ENCODE measurements at places on chromosomes 5 and 9.
A peak's percentile ranks its signal among the peaks of the same experiment; 100 is the strongest.

DNA sequence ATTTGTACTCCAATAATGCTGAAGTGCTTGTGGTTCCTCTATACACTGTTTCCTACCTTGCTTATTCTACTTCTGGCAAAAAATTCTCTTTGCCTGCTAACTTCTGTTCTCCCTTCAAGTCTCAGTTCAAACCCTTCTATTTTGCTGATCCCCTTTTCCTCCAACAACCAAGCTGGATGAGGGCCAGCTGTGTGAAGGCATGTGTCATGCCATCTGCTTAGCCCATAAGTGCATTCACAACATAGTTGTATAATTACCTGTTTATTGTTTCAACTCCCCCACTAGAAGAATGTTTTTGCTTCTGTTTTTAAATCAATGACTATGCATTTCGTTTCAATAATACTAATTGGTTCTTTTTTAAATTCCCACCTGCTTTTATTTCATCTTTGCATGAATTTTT lies 1951.4 kb upstream of the WWC1 start:
- DNase-seq, result no peak

GRCh38 chr5:167736992-167737391 lies 554.5 kb upstream of the WWC1 start:
- no peak for DNase-seq

GRCh38 chr9:11328326-11328725 lies 715.5 kb upstream of the PTPRD start:
- DNase-seq, result no peak

DNA sequence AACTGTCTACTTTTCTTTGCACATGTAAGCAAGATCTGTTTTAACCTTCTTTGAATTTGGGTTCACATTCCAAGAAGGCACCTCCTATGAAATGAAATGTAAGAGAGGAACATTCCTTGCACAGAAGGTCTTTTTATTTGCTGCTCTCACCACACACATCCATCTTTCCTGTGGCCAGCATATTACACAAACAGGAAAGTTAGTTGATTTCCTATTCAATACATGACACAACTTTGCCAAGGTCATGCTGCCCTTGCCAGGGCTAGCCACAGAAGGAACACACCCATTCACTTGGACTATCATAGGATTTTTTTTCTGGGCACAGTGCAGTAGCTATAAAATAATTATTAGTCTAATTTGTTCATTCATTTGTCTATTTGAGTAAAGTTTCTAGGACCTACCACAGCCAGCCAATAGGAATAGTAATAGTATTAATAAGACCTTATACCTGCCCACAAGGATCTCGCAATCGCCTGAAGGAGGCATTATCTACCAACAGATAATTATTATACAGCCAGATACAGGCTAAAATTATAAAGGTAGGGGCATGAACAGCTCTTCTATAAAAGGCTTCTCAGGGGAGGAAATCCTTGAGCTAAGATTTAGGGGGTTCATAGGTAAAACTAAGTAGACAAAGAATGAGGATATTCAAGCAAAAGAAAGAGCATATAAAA lies 78.1 kb upstream of the NREP start:
- no peak for DNase-seq

GRCh38 chr5:131475541-131475941 lies 159.5 kb downstream of the RAPGEF6 start:
- no peak for DNase-seq

DNA sequence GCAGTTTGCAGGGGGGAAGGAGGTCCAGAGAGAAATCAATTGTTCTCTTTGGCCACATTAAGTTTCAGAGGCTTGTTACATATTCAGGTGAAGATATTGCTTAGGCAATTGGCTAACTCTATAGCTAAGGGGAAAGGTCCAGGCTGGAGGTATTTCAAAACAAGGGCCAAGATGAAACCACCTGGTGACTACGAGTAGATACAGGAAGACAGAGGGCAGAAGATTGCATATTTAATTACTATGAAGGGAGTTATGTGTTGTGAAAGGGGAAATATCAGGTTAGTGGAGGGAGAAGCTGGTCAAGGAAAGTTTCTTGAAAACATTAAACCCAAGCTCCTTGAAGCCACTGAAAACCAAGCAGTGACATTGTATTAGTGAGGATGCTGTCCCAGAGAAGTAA lies 1.9 kb upstream of the RAD23B start:
- no peak for DNase-seq

GRCh38 chr5:40030661-40031060 lies 605.9 kb upstream of the DAB2 start:
- DNase-seq, result no peak

GRCh38 chr9:134263596-134263995 lies 62.7 kb upstream of the RXRA start:
- DNase-seq, result peak; percentile 75

DNA sequence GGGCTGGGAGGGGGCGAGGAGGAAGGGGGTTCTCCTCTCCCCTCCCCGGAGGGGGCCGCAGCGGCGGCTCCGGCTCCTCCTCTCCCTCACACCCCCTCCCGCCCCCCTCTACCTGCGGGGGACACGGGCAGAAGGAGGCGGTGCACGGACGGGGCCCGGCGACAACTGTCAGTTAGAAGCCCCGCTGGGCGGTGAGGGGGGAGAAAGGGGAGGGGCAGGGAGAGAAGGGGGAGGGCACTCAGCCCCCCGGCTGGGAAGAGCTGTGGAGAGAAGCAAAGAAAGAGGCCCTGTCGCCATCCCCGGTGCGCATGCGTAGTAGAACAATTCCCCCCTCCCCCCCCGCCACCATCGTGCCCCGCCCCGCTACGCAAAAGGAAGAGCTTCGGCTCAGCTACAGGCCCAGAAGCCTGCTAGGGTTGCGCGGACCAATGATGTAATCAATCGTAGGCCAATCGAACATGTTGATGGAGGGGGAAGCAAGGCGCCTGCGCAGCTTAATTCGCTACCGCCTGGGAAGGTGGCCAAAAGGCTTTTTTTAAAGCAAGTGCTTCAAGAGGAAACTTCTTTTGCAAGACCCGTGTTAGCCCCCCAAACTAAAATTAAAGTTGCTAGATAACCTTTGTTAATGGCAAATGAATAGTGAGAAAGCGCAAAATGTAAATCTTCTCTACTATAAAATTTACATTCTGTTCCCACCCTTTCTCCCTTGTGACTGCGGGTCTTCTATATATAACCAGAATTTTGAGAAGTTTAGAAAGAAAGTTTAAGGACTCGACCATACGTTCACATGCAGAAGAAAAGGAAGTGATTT lies 7.0 kb downstream of the RANBP6 start:
- DNase-seq, result peak; percentile 100

- peak; percentile 58 for DNase-seq
Measured at GRCh38 chr9:99823681-99824377, 2.1 kb downstream of the NR4A3 start.

GRCh38 chr5:38187532-38187931 lies 70.8 kb upstream of the EGFLAM start:
- DNase-seq, result no peak

- DNase-seq, result no peak
Measured at GRCh38 chr5:12246036-12246435, 341.8 kb upstream of the CTNND2 start.

DNA sequence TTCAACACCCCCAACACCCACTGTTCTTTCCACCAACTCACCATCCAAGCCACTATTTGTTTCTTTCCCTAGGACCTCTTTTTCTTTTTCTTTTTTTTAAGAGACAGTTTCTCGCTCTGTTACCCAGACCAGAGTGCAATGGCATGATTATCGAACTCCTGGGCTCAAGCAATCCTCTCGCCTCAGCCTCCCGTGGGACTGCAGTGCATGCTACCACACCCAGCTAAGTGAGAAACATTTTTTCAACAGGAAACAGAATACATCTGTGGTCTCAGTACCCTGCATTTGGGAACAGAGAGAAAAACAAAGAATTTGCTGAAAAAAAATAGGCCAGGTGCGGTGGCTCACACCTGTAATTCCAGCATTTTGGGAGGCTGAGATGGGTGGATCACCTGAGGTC lies 24.6 kb downstream of the B4GALT1 start:
- no peak for DNase-seq

- no peak for DNase-seq
Measured at GRCh38 chr5:139924294-139925215, 118.5 kb downstream of the NRG2 start.

DNA sequence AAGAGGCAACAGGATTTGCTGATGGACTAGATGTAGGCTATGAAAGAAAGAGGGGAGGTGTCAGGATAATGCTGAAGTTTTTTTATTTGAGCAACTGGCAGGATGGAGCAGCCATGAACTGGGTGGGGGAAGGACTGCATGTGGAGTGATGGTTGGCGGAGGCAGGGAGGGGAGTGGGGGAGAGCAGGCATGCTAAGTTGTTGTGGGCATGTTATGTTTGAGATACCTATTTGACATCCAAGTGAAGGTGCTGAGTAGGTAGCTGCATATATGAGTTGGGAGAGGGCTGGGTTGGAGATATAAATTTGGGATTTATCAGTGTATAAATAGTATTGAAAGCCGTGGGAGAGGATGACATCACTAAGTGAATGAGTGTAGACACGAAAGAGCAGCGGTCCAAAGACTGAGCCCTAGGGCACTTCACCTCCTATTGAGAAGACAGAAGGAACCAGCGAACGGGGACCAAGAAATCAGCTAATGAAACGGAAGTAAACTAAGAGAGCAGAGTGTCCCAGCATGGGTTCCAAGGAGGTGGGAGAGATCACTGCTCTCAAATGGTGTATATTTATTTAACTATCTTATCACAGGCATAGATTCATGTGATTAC lies 7.4 kb downstream of the BSPRY start:
- no peak for DNase-seq

DNA sequence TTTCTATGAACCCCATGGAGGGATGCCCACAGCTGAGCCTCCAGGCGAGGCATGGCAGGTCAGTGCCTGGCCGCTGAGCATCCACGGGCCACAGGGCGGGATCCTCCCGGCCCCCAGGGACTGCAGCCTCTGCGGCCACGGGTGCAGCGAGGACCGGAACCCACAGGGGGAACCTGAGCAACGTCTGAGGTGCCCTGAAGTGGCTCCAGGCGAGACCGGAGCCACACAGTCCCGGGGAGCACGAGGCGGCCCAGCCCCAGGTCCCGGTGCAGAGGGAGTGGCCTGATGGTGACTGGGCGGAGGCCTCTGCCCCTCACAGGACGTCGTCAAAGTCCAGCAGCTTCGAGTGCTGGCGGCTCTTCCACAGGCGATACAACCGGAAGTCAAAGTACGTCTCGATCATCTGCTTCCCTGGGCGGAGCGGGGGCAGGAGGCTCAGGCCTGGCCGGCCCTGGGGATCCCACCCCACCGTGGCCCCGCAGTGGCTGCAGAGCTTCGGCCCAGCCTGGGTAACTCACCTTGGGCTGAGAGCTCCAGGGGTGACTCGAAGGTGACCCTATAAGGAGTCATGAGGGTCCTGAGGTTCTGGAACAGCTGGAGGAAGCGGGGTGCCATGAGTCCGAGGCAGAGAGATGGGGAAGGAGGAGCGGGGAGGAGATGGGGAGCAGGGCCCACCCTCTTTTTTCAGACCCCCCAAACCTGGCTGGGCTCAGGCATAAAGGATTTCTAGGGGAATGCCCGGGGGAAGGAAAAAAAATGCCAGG lies 8.1 kb upstream of the ENTPD8 start:
- peak; percentile 26 for DNase-seq

DNA sequence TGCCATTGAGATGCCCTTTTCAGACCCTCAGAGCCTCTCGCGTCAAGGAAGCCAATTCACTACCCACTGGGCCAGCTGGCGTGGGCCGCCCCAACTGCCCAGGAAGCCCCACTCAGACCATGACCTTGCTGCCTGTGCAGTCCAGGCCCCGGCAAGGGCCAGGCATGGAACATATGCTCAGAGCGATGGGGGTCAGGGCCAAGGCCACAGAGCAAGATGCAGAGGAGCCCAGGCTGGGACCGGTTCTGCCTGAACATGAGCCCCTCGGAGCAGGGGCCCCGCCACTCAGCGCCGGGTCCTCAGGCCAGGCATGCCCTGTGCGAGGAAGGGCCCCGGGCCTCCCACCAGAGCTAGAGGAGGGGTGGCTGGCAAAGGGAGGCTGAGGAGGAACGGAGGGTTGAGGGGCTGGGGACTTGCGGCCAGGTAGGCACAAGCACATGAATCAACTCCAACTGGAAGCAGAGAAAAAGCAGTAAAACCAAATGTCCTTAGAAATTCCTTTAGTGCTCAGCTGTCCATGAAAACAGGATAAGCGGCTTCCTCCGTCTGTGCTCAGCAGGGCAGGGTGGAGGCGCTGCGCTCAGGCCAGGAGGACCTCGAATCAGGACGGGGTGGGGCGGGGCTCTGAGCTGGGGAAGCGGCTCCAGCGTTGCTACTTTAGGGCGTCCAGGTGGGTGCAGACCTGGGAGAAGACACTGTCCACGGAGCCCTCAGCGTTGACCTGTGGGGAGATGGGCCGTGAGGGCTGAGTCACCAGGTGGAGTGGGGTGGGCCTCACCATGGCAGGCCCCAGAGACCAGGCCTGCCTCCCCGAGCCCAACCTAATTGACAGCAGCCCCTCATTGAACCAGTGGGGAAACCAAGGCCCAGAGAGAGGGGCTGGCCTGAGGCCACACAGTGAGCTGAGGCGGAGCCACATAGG lies 9.9 kb downstream of the AK1 start:
- peak; percentile 33 for DNase-seq

GRCh38 chr5:5304361-5305020 lies 118.0 kb upstream of the ICE1 start:
- no peak for DNase-seq

DNA sequence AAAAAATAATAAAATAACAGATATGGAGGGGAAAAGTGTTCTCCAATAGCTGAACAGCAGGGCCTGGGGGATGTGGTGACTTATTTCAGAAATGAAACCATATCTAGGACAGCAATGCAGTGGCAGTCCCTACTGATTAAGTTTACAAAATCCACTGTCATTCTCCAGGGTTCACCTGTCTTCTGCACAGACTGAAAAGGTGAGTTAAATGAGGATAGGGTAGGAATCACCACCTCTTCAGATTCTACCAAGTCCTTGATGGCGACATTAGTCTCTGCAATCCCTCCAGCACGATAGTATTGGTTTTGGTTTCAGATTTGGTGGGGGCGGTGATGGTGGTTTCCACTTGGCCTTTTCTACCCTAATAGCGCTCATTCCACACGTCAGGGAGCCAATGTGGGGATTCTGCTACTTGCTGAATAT lies 32.3 kb upstream of the NPM1 start:
- no peak for DNase-seq

- DNase-seq, result peak; percentile 31
Measured at GRCh38 chr9:129498451-129499384, 122.2 kb downstream of the C9orf50 start.

- DNase-seq, result no peak
Measured at GRCh38 chr5:124126504-124127217, 614.7 kb downstream of the CSNK1G3 start.

DNA sequence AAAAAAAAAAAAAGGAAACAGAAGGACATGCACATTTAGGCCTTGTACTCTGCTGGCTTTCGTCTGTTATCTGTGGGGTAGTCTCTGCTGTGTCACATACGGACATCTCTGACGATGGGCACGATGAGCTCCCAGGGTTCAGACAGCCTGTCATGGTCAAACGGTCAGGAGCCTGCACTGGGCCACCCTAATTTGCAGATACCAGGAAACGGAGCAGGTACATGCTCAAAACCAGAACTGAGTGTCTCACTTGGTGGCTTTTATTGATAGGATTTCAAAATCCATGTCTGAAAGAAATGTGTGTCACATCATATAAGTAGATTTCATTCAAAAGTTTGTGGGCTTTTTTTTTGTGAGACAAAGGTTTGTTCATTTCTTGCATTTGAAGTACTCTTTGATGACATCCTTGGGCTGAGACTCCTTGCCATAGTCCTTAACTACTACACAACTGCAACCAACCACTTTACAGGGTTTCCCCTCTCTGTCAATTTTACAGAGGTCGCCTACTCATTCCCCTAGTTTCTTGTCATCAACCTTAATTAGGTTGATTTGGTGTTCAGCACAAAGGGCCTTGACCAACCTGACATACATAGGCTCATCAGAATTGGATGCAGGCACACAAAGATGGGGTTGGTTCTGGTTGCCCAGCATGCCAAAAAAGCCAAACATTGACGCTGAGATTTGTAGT lies 9.0 kb downstream of the CKMT2 start:
- DNase-seq, result no peak

Measured in left hindlimb (tissue), 1 donor.